Natural killer cell (primary cell): ENCODE measurements at places on chromosomes 12 and 14.

DNA sequence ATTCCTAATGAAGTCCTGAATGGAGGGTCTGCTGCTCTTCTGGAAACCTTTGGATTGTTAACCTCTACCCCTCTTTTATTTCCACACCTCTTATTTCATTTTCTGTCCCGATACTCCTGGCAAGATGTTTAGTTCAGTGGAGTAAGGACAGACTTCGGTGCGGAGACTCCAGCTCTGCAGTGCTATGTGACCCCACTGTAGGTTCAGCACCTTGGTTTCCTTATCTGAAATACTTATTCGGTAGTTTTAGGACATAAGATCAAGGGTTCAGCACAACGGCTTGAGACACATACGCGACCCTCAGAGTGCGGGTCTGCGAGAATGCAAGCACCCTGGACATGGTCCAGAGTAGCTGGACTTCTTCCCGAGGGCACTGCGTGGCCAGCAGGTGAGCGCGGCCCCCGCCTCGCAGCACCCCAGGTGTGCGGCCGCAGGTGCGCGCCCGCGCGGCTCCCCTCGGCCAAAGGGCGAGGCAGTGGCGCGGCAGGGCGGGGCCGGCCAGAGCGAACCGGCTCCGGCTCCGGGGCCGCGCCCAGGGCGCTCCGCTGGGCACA lies 465 bp upstream of the FGD4 start:
- peak; percentile 4 for DNase-seq
- no peak overlapping the region for H3K27ac ChIP-seq
- H3K4me3 ChIP-seq = peak overlapping the region; percentile 42
- no peaks in the 10 kb centered on the region for H3K36me3 ChIP-seq
- H3K27me3 ChIP-seq = peaks cover 9% of the 10 kb centered on the region

DNA sequence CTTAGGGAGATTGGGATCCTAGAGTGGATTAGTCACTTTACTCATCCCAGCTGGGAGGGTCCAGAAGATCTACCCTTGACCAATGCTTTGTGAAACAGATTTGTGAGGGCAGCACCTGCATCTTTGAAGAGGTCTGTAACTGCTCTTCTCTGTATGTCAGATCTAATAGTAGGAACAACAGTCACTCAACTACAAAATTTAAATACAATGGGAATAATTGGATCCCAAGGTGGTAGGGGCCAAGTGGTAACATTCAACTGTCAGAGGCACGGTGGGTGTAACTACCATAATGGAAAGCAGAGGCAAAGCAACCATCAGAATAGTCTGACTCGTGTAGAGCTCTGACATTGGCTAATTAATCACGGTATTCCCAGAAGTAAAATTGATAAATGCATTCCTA lies 55.8 kb downstream of the ITPR2 start:
- no peak overlapping the region for H3K27ac ChIP-seq
- no peaks in the 10 kb centered on the region for H3K27me3 ChIP-seq
- H3K36me3 ChIP-seq = no peaks in the 10 kb centered on the region
- H3K4me3 ChIP-seq = no peak overlapping the region
- H3K4me1 ChIP-seq = no peaks in the 10 kb centered on the region
- DNase-seq = no peak

DNA sequence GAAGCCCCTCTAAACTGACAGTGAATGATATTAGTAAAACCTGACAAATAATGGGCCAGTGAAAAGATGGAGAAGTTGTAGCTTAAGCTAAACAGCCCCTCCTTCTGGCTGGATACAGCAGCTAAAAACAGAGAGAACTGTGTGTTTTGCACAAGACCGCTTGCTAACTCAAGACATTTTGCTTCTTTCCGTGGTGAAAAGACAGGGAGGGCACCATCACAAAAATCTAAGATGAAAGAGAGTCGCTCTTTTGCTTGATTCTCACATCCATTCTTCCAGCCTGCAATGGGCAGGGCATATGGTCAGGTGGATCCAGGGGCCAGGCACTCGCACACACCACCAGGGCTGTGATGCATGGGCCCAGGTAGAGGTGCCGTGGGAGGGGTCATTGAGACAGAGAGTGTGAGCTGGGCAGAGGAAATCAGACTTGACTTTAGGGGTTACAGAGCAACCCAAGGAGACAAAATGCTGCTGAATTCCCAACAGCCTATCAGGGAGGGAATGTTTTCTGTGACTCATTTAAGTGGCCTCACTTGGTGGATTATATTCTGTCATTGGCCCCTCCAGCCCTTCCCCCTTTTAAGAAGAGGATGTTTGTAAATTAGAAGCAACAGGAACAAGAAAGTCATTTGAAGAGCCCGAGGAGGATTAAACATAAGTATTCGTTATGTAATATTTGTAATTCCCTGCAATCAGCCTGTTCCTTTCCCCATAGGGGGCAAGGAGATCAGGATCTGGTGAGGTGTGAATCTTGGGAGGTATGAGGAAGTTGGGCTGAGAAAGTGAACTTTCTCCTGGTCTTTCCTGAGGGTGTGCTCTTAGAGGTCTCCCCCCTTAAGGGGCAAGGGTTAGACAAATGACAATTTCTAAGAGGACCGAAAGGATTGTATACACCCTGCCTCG lies 12.3 kb downstream of the EMP1 start:
- no peak overlapping the region for H3K4me3 ChIP-seq
- peak; percentile 47 for DNase-seq
- peaks cover 3% of the 10 kb centered on the region for H3K4me1 ChIP-seq
- H3K27ac ChIP-seq = no peak overlapping the region
- H3K36me3 ChIP-seq = no peaks in the 10 kb centered on the region
- H3K27me3 ChIP-seq = no peaks in the 10 kb centered on the region

DNA sequence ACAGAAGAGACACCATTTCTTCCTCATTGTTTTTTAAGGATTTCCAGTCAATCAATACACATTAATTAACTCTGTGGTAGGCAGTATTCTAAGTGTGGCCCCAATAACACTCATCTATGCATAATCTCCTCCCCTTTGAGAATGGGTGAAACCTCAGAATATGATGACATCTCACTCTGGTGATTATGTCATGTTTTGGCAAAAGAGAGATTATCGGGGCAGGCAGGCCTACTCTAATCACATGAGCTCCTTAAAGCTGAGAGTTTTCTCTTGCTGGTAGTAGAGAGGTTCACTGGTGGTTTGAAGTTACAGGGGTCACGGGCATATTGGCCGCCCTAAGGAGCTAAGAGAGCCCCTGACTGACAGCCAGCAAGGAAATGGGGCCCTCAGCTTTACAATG lies 7.1 kb upstream of the LGMN start:
- H3K27me3 ChIP-seq = peaks cover 7% of the 10 kb centered on the region
- H3K27ac ChIP-seq = no peak overlapping the region
- no peak for DNase-seq
- peaks cover 14% of the 10 kb centered on the region for H3K4me1 ChIP-seq
- no peaks in the 10 kb centered on the region for H3K36me3 ChIP-seq

DNA sequence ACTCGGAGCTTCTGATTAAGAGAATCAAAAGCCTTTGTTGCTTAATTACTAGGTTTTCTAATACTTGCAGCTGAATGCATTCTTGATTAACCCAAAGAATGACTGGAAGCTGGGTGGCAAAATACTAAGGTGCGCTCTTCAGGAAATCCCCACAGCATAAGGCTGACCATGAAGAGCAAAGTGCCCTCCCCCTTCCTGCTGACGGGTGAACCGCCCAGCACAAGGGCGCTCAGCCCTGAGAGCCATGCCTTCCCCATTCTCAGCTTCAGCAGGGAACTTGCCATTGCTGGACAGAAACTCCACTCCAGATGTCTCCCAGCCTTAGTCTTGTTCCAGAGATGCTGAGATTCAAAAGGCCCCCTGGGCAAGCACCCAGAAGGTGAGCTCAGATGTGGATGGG lies 27.2 kb upstream of the FBRSL1 start:
- H3K27me3 ChIP-seq = peaks cover 11% of the 10 kb centered on the region
- H3K4me1 ChIP-seq = peaks cover 29% of the 10 kb centered on the region
- no peaks in the 10 kb centered on the region for H3K36me3 ChIP-seq
- H3K27ac ChIP-seq = no peak overlapping the region
- no peak overlapping the region for H3K4me3 ChIP-seq
- no peak for DNase-seq

GRCh38 chr14:95943699-95944098 lies 67.1 kb downstream of the TUNAR start:
- no peak overlapping the region for H3K27ac ChIP-seq
- H3K4me1 ChIP-seq = no peaks in the 10 kb centered on the region
- DNase-seq = no peak
- no peaks in the 10 kb centered on the region for H3K27me3 ChIP-seq

- no peaks in the 10 kb centered on the region for H3K36me3 ChIP-seq
- no peaks in the 10 kb centered on the region for H3K4me1 ChIP-seq
- H3K27ac ChIP-seq = no peak overlapping the region
- no peak overlapping the region for H3K4me3 ChIP-seq
- no peaks in the 10 kb centered on the region for H3K27me3 ChIP-seq
Measured at GRCh38 chr12:25480145-25480544, 72.9 kb downstream of the LMNTD1 start.

DNA sequence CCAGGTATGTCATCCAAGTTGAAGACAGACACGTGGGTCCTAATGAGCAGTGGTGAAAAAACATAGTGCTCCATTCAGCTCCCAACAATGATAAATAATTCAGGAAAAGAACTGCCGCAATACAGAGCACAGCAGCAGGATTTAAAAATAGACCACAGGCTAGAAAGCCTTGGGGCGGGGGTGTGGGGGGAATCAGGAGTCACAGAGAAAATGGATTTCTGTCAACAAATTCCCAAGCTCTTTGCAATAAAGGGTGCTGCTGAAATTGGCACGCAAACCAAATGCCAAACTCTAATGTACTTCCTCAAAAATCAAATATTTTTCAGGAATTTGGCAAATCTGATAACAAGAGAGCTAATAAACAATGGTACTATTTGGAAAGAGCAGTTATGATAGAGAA lies 58.6 kb downstream of the R3HDM2 start:
- H3K27ac ChIP-seq = no peak overlapping the region
- H3K4me3 ChIP-seq = no peak overlapping the region
- no peak for DNase-seq

DNA sequence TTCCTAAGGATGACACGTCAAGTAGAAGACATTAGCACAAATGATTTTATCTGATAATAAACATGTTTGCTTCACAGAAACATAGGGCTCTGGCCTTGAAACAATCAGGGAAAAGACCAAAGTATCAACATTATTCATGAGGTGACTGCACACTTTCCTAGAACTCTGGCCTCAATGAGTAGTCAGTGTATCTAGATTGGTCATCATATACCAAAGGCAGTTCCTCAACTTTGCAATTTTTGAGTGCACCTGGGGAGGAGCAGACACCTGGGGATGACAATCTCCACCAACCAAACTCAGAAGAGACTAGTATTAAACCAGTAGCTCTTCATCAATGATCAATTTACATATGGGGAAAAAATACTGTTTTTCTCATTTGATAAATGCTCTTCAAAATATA lies 4.5 kb downstream of the EDDM3A start:
- H3K27ac ChIP-seq = no peak overlapping the region
- H3K4me1 ChIP-seq = no peaks in the 10 kb centered on the region
- no peak for DNase-seq
- H3K4me3 ChIP-seq = no peak overlapping the region
- no peaks in the 10 kb centered on the region for H3K27me3 ChIP-seq

DNA sequence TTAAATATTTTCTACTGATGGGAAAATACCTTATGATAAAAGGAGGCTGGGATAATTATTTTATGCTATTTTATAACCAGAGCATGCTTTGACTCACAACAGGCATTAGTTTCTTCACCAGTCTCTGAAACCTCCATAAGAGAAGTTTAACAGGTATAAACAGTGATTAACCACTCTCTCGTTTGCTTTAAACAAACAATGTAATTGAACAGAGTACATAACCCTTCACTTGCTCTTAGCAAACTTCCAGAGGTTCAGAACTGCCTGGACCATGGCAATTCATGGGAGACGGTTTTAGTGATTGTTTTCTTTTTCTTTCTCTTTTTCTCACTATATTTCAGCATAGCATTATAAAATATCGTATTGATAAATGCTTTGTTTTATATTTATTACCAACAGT lies 35.3 kb downstream of the CFAP251 start:
- no peak overlapping the region for H3K27ac ChIP-seq
- no peak for DNase-seq
- no peaks in the 10 kb centered on the region for H3K4me1 ChIP-seq

DNA sequence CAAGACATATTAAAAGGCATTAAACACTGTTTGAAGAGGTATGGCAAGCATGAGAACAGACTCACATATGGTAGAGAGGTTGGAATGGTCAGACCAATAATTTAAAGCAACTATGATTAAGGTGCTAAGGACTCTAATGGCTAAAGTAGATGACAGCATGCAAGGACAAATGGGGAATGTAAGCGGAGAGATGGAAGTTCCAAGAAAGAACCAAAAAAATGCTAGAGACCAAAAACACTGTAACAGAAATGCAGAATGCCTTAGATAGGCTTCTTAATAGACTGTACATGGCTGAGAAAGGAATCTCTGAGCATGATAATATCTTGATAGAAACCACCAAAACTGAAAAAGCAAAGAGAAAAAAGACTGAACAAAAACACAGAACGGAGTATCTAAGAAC lies 77.4 kb downstream of the RIN3 start:
- H3K27me3 ChIP-seq = no peaks in the 10 kb centered on the region
- peaks cover 40% of the 10 kb centered on the region for H3K4me1 ChIP-seq
- no peak for DNase-seq
- peaks cover 28% of the 10 kb centered on the region for H3K36me3 ChIP-seq
- no peak overlapping the region for H3K27ac ChIP-seq

DNA sequence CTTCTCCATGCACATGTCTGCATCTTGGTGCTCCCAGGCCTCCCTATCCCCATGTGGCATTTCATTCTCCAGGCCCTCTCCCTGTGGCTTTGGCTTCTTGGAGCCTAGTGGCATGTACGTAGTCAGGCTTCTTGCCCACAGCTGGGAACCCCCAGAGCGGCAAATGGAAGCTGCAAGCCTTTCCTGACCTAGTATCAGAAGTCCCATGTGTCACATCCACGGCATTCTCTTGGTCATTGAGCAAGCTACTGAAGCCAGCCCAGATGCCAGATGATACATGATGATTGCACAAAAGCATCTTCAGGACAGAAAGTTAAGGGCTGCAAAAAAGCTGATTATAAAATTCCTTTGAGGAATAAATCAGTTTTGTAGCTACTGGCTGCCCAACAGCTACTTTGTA lies 154.9 kb downstream of the PELI2 start:
- no peak overlapping the region for H3K4me3 ChIP-seq
- H3K4me1 ChIP-seq = no peaks in the 10 kb centered on the region
- no peaks in the 10 kb centered on the region for H3K27me3 ChIP-seq
- H3K36me3 ChIP-seq = no peaks in the 10 kb centered on the region
- DNase-seq = no peak

- H3K36me3 ChIP-seq = no peaks in the 10 kb centered on the region
- DNase-seq = no peak
- H3K27ac ChIP-seq = no peak overlapping the region
- H3K4me1 ChIP-seq = no peaks in the 10 kb centered on the region
- H3K27me3 ChIP-seq = no peaks in the 10 kb centered on the region
Measured at GRCh38 chr14:53751650-53752049, 205.0 kb downstream of the BMP4 start.

GRCh38 chr14:49893309-49894213 lies 679 bp downstream of the ARF6 start:
- peak overlapping the region; percentile 98 for H3K27ac ChIP-seq
- H3K4me1 ChIP-seq = peaks cover 10% of the 10 kb centered on the region
- peaks cover 27% of the 10 kb centered on the region for H3K36me3 ChIP-seq
- DNase-seq = peak; percentile 79
- peak overlapping the region; percentile 93 for H3K4me3 ChIP-seq
- H3K27me3 ChIP-seq = no peaks in the 10 kb centered on the region

- H3K27me3 ChIP-seq = no peaks in the 10 kb centered on the region
- no peak overlapping the region for H3K27ac ChIP-seq
- DNase-seq = no peak
- H3K4me3 ChIP-seq = peak overlapping the region; percentile 76
Measured at GRCh38 chr14:75068294-75069120, 934 bp upstream of the ZC2HC1C start.

GRCh38 chr12:6980075-6980474 lies 9.4 kb downstream of the EMG1 start:
- H3K36me3 ChIP-seq = peaks cover 64% of the 10 kb centered on the region
- H3K27me3 ChIP-seq = no peaks in the 10 kb centered on the region
- H3K4me1 ChIP-seq = no peaks in the 10 kb centered on the region
- DNase-seq = no peak
- no peak overlapping the region for H3K4me3 ChIP-seq
- no peak overlapping the region for H3K27ac ChIP-seq
